Sigmoid colon (tissue), 7 donors: ENCODE measurements at places on chromosomes 16 and 17.

- DNase-seq, result no peak
Measured at GRCh38 chr16:17504050-17504449, 33.3 kb upstream of the XYLT1 start.

GRCh38 chr17:80861892-80862291 is 129.7 kb upstream of the CHMP6 start:
- DNase-seq, result peak; percentile 81

GRCh38 chr16:75503801-75504200 is 8.6 kb upstream of the CHST6 start:
- no peak for DNase-seq

- DNase-seq, result no peak
Measured at GRCh38 chr16:80441935-80442334, 98.9 kb upstream of the DYNLRB2 start.

DNA sequence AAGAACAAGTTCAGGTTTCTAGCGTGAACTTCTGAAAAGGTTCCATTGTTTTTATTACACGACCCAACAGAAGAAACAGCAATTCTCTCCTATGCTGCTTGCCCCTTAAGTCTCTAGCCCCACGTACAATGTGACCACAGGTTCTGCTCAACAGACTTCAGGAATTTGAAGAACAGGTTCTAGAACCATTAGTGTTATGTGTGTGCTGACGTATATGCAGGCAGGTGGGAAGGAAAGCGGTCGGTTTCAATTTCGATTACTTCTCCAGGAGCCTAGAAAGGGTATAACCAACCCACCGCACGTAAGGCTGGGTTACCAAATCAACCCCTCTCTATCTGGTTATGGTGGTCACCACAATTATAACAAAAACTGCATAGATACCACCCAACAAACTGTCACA is 39.4 kb downstream of the XPO6 start:
- DNase-seq, result no peak
